ENCODE measurements at places on chromosomes 5 and 9.

GRCh38 chr5:76451031-76451701, 48.1 kb downstream of the IQGAP2 start:
- DNase-seq: no peak

GRCh38 chr5:177449140-177450061, 2.8 kb downstream of the PRR7 start:
- DNase-seq: peak; percentile 12

- no peak for DNase-seq
Observed at GRCh38 chr5:108798513-108799265, 51.0 kb downstream of the FER start.

GRCh38 chr9:95264954-95265615, 52.4 kb downstream of the FANCC start:
- peak; percentile 14 for DNase-seq

DNA sequence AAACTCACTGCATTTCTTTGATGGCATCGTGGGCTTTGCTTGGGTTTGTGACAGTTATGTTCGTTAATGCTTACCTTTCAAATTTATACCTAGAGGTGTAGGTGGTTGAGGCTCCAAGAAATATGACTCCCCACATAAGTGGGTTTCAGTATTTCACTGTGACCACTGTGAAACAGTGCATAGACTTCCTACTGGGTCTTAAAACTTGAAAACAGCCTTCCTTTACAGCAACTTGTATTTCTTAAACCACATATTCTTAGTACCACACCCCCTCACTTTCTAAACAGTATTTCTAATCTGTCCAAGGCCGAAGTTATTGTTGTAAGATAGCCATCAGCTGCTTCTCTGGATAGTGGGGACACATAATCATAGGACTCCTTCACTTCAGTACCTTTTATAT, 48.3 kb downstream of the TMEFF1 start:
- DNase-seq: no peak

DNA sequence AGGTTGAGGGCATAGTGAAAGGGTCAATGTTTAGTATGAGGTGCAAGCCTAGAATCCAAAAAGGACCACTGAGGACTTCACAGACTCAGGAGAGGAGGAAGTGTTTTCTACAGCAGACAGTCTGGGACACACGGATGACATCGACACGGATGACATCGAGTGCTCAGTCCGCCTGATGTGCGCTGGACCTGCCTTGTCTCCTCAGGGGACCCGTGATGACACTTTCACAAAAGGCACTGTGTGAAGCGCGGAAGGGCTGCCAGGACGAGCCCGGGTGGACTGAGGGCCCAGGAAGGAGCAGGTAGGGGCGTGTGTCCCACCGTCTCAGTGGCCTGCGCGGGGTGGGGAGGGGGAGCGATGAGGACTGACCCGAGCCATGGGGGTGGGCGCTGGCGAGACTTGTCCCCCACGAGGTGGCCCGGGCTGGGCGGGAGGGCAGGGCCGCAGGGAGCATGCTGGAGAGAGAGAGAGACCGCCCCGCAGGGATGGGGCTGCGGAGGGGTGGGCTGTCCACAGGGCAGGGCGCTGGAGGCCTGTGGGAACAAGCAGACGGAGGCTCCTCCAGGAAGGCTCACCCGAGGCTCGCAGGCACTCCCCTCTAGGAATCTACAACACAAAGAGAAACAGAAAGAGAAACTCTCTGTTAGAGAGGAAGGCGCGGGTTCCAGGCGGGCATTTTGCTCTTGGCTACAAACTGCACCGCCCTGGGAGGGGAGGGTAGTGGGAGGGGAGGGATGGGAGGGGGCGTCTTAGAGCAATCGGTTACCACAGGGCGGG, 54.9 kb downstream of the USP20 start:
- DNase-seq: no peak

DNA sequence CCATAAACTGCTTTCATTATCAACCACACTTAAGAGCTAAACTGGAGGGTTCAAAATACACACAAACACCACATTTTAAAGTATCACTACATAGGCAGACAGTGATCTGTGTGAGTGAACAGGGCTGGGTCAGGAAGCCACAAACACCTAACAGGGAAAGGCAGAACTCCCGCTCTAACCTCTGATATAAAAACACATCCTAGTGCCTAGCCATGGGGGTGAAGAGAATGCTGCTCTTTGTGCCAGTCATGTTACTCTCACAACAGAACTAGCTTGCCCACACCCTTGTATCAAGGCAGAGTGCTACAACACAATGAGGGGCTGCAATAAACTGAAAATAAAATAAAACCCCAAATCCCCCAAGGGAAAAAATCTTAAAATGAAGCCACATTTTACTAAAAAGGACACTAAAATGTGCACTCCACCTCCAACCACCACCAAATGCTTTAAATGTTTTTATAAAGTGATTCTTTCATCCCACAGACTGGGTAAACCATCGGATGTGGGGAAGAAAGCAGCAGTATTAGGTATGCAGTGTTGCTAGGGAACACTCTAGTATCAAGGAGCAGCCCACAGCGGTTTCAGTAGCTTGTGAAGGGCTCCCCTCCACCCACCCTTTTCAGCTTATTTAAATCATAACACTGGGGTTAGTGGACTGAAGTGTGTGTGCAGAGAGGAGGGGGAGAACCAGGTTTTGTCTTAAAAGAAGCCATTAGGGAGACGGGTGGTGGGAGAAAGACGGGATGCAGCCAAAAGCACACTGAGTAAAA, 64.5 kb downstream of the TMEM161B start:
- no peak for DNase-seq

- DNase-seq: no peak
Observed at GRCh38 chr5:122694884-122695283, 80.0 kb upstream of the SNX2 start.

GRCh38 chr9:8437876-8438275, 638.3 kb upstream of the DMAC1 start:
- DNase-seq: no peak

DNA sequence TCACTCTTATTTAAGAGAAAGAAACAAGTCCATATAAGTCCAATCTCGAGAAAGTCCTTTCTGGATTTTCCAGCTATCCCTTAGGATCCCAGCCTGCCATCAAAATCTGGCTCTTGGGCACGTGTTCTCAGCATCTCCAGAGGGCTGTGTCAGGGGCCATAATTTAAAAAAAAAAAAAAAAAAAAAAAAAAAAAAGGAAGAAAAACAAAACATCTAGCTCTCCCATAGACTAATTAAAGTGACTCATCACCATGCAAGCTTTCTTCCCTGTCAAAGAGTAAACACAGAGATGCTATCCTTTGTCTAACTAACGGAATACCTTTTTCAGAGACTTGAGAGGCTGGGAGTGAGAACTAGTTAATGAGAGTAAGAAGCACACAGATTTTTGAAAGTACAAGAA, 44.9 kb upstream of the MYO10 start:
- DNase-seq: no peak

DNA sequence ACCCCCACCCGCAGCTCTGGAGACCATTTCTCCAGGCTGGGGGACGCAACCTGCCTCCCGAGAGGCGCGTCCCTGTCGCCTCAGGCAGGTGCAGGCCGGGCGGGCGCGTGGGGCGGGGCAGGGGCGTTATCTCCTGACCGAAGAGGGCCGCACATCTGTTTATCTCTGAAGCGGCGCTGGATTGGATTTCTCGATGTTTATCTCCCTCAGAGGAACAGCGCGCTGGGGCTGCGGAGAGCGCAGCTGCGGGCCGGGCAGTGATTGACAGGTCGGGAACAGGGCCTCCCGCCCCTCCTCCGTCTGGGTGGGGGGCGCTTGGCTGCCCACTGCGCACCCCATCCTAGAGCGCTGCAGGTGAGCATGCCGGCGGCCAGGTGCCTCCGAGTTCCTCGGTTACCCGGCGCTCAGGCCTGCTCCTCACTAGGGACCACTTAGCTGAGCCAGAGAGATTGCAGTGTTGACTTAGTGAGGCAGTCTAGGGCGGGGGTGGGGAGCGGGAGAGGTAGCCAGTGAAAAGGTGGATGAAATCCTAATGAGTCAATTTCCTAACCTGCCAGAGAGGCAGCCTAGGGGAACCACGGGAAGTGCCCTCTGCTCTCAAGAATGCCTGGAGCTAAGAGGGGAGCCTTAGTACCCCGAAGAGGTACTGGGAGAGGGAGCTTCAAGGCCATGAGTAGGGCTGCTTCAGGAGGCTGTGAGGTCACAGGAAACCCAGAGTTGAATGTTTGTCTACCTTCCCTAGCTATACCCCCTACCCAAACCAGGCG, 39.6 kb upstream of the TIFAB start:
- DNase-seq: no peak

DNA sequence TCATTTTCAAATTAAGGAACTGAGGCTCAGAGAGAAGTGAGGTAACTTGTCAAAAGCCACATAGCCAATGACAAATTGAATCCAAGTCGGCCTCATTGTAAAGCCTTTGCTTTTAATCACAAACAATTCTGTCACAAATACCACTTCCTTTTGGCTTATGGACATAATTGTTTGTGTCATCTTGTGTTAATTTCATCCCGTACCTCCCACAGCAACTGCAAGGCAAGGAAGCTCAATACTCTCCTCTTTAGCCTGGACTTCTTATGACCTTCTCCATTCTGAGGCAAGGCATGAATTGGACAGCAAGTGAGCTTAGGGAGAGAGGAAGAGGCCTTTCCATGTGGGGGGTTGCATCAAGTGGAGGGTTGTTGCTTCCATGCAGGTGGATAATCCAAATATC, 62.2 kb upstream of the SLC2A8 start:
- DNase-seq: no peak

- no peak for DNase-seq
Observed at GRCh38 chr9:126430124-126430523, 103.5 kb downstream of the MVB12B start.
